ENCODE measurements at places on chromosomes 12 and 14. TPM values are rescaled to one million over a fixed set of nuclear protein-coding genes. Genes with fewer than 3 reads are reported as not detected.

DNA sequence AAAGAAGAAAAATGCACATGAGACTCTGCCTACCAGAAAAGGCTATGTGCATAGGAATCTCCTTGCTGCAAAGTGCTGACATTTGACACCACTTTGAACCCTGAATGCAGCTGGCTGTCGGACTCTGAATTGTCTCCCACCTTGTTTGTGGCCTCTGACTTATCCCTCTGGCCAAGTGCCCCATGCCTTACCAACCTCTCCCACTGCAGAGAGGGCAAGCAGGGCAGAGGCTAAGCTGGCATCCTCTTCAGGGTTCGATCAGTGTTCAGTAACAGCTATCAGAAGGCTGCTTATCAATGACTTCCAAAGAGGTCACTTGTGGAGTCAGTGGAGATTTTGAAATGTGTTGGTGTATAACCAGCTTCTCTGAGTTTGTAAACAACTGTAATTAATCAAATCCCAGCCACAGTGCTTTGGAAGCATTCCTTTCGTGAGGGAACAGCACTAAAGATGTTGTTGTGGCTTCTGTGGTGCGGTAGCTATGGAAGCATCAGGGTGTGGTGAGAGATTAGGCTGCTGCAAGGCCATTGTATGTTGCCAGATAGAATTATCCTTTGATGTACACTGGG is 22.6 kb upstream of the BMP4 start:
- DNase-seq: no peak

- no peak for DNase-seq
These were observed 10.5 kb upstream of the BCL11B start for GRCh38 chr14:99282261-99283050.

- no peak for DNase-seq
These were observed 286.5 kb upstream of the TMPO start for GRCh38 chr12:98228683-98229539.

DNA sequence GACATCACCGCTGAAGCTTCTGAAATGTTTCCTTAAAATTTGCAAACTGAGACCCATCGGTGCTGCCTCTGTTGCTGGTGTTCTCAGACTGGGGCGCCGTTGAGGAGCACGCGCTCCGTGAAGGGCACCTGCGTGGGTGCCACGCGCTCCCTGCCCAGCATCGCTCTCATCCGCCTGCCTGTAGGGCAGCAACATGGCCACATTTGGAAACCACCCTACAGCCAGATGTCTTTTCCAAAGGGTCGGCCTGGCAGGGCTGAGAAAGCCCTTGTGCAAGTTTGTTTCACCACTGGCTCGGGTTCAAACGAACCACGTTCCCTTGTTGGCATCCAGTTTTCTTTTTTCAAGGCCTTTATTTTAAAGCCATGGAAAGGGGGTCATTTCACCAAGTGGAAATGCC is 13.9 kb downstream of the ADGRD1 start:
- no peak for DNase-seq

DNA sequence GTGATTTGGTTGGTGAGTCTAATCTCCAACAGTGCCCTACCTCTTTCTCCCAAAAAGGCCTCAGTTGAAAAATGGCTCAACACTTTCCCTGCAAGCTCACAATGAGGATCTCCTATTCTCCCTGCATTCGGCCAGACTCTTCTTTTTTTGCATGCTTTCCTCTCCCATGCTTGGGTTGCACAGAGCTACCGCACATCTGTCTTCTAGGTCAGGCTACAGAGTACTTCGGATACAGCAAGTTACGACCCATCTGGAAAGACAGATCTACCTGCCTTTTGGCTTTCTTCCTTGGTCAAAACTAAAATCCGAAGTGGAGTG is 305 bp upstream of the SLC16A7 start:
- DNase-seq: no peak

- no peak for DNase-seq
These were observed 75.8 kb downstream of the LRP6 start for GRCh38 chr12:12191008-12191407.

DNA sequence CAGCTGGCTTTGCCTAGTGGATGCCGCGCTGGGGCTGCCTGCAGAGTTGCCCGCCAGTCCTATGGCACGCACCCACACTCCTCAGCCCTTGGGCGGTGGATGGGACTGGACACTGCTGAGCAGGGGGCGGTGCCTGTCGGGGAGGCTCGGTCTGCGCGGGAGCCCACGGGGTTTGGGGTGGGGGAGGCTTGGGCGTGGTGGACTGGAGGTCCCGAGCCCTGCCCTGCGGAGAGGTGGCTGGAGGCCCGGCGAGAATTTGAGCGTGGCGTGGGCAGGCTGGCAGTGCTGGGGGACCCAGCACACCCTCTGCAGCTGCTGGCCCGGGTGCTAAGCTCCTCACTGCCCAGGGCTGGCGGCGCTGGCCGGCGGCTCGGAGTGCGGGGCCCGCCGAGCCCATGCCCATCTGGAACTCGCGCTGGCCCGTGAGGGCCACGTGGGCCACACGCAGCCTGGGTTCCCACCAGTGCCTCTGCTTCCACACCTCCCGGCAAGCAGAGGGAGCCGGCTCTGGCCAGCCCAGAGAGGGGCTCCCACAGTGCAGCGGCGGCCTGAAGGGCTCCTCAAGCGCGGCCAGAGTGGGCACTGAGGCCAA is 68.1 kb downstream of the ETNK1 start:
- peak; percentile 52 for DNase-seq

DNA sequence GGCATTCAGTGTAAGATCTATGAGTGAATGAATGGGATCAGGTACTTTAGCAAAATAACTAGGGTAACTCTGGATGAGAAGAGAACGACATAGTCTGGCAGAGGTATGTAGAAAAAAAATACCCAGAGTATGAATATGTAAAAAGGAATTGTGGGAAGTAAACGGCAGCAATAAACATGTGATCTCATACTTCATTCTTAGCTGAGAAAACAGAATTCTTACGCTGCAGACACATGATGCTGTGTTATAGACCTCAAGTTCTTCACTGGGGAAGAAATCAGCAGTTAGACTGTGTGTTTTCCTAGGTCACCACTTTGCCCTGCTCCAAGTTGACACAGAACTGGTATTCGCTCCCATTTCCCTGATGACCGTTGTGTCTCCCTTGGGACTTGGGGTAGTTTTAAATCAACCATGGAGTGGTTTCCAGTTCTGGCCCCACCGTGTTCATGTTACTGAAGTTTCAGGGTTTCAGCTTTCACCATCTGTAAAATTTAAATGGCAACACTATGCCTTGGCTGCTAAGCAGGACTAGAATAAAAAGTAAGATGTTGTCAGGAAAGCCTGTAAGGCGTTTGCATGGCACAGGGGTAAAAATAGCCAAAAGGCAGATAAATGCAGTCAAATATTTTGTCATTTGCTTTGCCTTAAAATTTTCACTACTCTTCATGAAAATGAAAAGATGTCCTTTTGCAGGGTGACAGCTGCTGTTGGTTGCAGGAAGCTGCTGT is 223.7 kb downstream of the PELI2 start:
- DNase-seq: no peak

- no peak for DNase-seq
These were observed 12.6 kb downstream of the LRTM2 start for GRCh38 chr12:1832801-1833595.

GRCh38 chr12:5507401-5507935 is 75.6 kb downstream of the NTF3 start:
- DNase-seq: no peak

DNA sequence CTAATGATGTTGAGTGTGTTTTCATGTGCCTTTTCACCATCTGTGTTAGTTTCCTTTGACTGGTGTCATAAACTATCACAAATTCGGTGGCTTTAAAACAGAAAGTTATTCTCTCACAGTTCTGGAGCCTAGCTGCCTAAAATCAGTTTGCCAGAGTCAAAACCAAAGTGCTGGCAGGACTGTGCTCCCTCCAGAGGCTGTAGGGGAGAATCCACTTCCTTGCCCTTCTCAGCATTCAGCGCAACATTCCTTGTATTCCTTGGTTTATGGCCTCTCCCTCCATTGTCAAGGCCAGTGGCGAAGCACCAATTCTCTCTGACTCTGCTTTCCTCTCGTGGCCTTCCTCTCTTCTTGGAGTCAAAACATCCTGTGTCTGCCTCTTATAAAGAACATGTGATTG is 174.2 kb upstream of the PDE3A start:
- no peak for DNase-seq

- DNase-seq: peak; percentile 82
These were observed 446 bp upstream of the ZNF641 start for GRCh38 chr12:48351022-48351708.

DNA sequence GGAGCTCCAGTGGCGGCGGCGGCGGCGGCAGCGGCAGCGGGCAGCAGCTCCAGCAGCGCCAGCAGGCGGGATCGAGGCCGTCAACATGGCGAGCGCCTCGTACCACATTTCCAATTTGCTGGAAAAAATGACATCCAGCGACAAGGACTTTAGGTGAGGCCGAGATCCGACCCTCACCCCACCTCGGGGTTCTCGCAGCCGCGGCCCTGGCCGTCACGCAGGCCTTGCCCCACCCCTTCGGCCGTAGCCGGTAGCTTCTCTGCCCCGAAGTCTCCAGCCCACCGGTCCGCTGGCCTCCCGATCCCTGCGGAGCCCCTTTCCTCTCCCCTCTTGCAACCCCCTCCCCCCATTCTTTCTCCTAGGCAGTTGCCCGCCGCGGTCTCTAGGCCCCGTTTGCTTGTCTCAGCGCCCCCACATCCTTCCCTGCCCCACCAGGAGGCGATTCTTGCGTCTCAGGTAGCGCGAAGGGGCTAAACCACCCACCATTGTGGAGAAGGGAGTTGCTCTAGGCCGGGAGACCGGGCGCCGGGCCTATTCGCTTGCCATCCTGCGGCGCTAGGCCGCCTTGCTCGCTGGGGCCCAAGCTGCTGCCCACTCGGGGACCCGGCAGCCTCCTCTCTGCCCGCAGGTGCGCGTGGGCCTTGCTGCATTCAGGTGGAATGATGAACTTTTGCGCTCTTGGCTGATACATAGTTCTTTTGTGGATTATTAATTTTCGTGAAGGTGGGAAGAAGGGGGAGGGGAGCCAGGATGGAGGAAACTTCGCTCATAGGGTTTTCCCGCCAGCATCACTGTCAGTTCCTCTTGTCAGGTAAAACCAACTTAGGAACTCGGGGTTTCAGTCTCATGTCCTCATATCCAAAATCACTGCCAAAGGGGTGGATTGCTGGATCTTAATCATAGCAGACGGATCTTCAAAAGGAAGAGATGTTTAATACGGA is 745 bp downstream of the CAND1 start:
- peak; percentile 71 for DNase-seq

DNA sequence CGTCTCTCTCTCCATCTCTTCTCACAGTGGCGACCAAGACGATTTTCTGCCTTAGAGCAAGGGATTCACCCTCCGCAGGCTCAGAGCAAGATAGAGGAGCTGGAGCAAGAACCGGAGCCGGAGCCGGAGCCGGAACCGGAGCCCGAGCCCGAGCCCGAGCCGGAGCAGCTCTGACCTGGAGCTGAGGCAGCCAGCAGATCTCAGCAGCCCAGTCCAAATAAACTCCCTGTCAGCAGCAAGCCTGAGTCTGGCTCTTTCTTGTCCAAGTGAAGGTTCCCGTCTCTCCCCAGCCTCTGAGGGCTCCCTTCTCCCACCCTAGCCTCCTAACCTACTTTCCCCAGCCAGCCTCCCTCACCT is 5.9 kb downstream of the LAG3 start:
- no peak for DNase-seq

GRCh38 chr14:24036169-24036962 is 15.4 kb upstream of the CARMIL3 start:
- peak; percentile 95 for DNase-seq

C12orf76 gene
- total RNA-seq: 17.2 TPM

ACOT6 gene
- total RNA-seq: not detected

EIF2S1 gene
- total RNA-seq: 42.4 TPM

GLI1 gene
- total RNA-seq: 0.67 TPM

PFDN5 gene
- total RNA-seq: 277 TPM

Data from Peyer's patch (tissue), 4 donors.